ENCODE measurements at places on chromosomes 7 and 10. TPM values are rescaled to one million over a fixed set of nuclear protein-coding genes. Genes with fewer than 3 reads are reported as not detected.

Gene CACNA2D1
- total RNA-seq, result 25.1 TPM

Gene CHST3
- total RNA-seq, result 12.9 TPM

Gene NYAP1
- total RNA-seq, result 4.6 TPM

Gene ARMC3
- 7.9 TPM for total RNA-seq

Gene PTN
- 3.1 TPM for total RNA-seq

Gene IFIT1
- total RNA-seq, result 0.20 TPM

Gene SPDYE16
- total RNA-seq, result 0.31 TPM

Gene VWA2
- 12.1 TPM for total RNA-seq

Gene OR2A5
- not detected for total RNA-seq

Gene ZNF518A
- 49.9 TPM for total RNA-seq

Gene LZTS2
- 81.1 TPM for total RNA-seq

Gene TMEM270
- total RNA-seq, result not detected

DNA sequence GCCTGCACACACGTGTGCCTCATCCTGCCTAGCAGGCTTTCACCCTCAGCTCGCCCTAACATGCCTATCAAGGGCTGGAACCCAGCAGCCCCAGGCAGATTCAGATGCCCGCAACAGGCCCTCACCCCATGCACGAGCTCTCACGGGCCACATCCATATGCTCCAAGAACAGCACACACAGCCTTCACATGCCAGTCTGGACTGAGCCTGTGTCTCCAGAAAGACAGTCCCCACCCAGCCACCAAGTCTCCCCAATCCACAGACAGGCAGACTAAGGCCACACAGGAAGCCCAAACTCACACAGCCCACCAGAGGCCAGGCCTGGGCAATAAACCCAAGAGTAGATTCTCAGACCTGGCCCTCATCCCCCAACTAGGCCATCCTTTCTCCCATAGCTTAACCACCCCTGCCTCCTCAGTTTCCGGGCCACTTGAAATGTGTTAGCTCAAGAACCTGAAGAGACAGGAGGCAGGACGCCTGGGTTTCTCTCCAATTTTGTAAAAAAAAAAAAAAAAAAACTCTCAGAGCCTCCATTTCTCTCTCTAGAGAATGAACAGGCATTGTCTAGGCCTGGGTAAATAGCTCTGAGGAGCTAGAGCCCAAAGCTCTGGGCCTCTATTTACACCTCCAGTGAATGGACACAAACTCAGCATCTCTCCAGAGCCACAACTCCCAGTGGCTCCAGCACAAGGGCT lies 6.8 kb downstream of the LDB1 start:
- DNase-seq, result no peak

DNA sequence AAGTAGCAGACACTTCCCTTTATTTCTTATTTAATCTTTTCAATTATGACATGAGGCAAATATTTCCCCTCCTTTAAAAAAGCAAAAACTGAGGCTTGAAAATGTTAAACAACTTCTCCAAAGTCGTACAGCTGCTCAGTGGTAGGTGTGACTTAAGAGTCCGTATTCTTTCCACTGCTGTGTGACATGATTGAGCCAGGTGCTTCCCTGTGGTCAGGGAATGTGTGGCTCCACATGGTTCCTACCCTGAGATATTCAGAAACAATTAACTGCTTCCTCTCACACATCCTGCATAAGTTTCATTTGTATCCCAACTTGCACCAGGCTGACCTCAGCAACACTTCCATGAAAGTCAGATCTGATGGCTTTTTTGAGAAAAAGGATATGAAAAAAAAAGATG lies 13.6 kb downstream of the OPALIN start:
- no peak for DNase-seq

DNA sequence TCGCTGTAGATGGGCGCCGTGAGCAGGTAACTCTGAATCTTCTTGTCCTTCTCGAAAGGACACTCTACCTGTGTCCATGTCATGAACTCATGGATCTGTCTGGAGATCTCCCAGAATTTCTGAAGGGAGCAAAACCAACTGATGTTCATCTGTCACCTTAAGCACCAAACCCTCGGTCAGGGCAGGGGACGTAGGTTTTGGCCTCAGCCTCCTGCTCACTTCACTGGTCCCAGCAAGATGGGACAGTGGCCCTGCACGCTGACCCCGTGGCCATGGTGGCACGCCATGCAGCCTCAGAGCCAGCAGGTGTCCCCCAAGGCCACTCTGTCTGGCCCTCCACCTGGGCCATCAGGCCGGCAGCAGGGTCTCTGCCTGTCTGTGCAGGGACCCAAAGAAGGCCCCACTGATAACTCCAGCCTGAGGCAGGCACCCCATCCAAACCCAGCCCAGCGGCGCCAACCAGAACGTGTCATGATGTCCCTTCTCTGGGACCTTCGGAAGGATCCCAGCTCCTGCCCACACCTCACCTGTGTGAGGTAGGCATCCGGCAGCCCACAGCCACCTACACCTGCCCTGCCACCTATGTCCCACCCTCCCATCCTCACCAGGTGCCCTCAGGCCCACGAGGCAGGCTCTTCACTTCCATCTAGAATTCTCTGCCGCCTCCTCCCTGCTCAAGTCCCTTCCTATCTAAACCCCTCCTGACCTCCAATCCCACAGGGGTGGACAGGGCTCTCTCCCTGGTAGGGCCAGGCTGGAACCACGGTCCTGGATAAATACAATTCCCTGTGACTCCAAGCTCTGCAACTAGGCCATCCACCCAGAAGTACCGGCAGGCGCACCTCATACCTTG lies 59.0 kb downstream of the CSGALNACT2 start:
- no peak for DNase-seq

DNA sequence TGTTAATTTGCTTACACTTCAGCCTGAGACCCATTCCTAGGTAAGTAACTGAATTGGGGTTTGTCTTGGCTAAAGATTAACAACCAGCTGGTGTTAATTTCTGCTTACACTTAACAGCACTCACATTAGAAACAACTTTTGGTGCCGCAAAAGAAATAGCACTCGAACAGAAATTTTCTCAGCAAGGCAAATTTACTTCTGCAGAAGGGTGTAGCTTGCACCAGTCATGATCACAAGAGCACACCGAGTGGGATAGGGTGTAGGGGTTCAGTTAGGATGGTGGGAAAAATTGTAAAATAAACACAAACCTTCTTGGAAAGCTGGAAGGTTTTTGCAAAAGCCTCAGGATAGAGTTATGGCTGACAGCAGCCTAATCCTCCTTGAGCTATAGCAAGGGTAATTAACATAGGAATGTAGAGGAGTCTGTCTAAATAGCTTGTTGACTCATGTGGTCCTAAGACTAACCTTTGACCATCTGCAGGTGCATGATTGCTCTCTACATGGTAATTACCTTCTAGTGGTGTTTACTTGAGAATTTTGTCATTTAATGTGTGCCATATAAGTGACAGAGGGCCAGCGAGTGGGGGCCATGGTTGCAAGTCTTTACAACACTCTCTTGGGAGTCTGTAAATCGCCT lies 67.8 kb upstream of the CDK13 start:
- no peak for DNase-seq

DNA sequence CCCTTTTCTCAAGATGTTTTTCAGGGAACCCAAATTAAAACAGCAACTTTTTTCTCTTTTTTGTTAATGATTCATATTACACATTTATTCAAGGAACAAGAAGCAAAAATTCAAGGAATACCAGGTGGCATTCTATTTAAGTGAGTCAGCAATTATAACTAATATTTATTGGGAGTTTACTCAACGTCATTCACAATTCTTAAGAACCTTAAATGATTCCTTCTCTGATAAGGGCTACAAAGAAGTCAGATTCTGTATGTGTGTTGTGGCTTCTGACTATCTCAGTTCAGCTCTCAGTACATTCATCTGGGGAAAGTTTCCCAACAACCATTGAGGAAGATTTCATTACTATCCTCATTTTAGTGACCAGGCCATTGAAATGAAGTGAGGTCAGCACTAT lies 470.7 kb upstream of the AKR1E2 start:
- no peak for DNase-seq

DNA sequence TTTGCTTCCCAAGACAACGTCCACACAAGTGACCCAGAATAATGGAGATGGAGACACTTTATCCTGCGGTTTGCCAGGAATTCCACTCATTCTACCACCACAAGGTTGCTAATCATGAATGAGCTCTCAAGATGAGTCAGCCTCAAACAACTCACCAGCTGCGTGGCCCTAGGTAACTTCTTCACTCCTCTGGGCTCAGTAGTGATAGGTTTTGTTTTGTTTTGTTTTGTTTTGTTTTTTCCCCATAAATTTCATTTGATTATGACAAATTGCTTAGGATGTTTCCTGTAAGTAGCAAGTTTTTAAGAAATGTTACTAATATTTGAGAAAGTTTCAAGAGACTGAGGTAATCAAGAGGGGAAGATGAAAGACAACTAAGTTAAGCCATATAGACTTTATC lies 286.8 kb downstream of the PARD3 start:
- DNase-seq, result no peak

- no peak for DNase-seq
Observed at GRCh38 chr10:132847856-132848255, 61.9 kb upstream of the NKX6-2 start.

- no peak for DNase-seq
Observed at GRCh38 chr10:72218325-72218724, 2.2 kb upstream of the ASCC1 start.

- peak; percentile 53 for DNase-seq
Observed at GRCh38 chr7:77537136-77537777, at the start of gene PTPN12. TSS of gene PTPN12 (plus strand) at chr7:77537295. CDS start at chr7:77537547, 252 bp downstream.
